ENCODE measurements at places on chromosomes 7 and 10.

- no peak for DNase-seq
These were observed 336.3 kb downstream of the PTPRN2 start for GRCh38 chr7:158251061-158251965.

DNA sequence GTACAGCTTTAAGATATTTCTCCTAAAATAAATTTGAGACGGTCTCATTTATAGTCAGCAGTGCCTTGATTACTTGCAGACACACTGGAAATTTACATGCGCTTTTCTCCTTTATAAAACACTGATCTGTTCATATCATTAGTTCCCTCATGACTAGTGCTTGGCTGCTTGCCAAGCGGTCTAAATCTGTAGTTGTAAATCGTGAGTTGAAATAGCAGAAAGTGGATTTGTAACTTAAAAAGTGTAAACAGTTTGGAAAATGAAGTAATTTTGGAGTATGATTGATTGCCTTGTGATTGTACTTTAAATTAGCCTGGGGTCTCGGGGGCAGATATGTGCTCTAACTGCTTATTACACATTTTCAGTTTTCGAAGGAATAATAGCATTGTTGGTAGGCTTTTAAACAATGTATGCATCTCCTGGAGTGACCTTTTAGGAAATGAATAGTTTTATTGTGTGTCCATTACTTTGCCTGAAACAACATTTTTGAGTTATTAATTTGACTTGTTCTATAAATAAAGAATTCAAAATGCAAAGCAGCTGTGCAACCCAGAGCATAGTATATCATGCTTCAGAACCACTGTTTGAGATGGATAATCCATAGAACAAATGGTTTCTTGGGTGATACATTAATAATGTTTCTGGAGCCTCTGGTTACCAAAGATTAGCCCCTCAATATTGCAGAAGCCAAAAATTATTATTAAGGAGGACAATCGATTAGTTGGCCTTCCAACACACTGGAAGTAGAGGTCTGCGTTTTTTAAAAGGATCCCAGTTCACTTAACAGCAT, 73.3 kb downstream of the ARID5B start:
- peak; percentile 75 for DNase-seq

DNA sequence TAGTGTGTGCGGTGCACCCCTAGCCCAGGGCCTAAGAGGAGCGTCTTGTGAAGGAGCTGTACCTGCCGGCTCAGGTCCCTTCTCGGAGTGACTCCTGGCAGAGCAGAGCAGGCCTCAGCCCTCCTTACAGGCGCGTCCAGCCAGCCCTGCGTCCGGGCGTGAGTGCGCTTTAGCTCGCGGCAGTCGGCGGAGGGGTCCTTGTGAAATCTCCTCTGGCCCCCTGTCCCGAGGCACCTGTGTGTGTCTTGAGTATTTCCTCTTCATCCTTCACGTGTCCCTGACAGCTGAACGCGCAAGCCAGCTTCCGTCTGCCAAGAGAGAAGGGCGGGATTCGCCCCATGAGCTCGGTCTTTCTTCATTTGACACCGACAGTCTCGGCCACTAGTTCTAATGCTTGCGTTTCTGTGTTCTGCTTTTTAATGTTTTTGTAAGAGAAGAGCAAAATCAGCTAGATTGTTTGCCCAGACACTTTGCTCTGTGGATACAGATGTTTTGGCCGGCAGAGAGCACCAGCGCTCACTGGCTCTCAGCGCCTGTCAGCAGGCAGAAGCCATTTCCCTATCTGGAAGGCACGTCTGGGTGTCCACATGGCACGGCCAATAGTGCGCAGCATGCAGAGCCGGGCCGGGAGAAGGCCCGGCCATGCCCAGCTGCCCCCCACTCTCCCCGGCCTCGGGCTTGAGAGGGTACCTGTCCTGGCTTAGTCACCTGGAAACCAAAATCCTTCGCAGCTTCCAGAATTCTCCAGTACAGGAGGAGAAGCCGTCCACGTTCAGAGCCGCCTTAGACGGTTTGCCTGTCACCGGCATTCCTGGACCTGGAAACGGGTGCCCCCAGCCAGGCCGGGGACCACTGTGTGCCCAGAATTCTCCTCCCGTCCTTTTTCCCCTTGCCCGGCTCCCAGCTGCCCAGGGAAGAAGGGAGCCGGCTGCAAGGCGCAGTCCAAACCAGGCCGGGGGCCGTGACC, 7.0 kb downstream of the GET4 start:
- DNase-seq = no peak

GRCh38 chr7:138405496-138405895, 54.6 kb upstream of the TRIM24 start:
- no peak for DNase-seq

DNA sequence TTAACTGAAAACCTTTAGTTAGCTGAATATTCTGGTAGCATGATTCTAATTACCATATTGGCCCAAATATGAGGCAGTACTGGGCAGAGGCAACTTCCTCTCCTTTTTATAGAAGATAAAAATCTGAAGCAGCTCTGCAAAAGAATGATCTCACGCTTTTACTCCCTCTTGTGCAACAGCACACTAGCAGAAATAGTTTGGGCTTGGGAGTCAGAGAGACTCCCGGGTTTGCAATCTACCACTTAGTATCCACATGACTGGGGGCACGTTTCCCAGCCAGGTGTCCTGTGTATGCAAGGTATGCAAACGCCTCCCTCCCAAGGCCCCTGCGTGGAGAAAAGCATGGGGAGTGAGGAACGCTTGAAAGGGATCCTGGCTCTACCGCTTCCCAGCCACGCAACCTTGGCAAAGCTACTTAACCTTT, 47.2 kb upstream of the RHEB start:
- DNase-seq = peak; percentile 89

DNA sequence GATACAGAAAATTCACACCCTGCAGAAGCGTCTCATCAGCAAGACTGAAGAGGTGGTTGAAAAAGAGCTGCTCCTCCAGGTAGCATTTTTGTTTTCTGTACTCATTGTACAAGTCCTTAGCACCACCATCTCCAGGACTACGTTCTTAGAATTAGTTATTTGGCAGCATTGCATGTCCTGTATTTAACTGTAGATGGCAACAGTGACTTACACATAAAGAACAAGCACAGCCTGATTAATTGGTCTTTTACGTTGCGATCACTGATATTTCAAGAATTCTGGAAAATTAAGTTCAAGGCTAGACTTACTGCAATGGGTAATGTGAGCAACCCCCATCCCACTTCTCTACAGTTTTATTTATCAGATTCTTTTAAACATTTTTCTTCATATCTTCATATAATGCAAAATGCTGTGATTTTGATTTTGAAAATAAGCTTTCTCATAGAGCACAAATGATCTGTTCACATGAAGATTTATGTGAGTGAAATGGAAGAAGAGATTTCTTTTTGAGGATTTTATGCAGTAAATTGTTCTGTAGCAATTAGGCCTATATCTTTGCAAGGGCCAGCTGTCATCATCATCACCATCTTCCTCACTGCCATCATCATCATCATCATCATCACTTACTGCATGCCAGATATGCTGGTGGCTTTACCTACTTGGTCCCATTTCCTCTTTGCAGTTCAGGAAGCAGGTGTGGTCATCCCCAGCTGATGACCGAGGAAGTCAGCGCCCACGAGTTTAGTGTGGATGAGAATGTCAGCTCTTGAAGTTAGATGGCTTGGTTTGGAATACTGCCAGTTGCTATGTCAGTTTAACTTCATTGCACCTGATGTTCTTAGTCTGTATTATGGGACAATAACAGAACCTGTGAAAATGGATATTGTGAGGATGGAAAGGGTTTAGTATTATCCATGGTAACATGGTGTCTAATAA, 53.4 kb downstream of the CFAP58 start:
- peak; percentile 63 for DNase-seq
